NCI-H774 (cell line): ENCODE measurements at places on chromosomes 5 and 9.

- no peak for DNase-seq
Observed at GRCh38 chr5:165714598-165714997, 2209.2 kb downstream of the MAT2B start.

- no peak for DNase-seq
Observed at GRCh38 chr9:114397219-114397847, 9.6 kb upstream of the AKNA start.

GRCh38 chr5:72688916-72689315 is 127.5 kb upstream of the TNPO1 start:
- no peak for DNase-seq

GRCh38 chr9:107290619-107291018 is 7.5 kb downstream of the RAD23B start:
- DNase-seq = no peak
